Activated effector memory CD4-positive, alpha-beta T cell treated with anti-CD3 and anti-CD28 coated beads, Interleukin-2, amount 50 U/mL, for 16 hours (primary cell): ENCODE measurements at places on chromosomes 4 and X.

DNA sequence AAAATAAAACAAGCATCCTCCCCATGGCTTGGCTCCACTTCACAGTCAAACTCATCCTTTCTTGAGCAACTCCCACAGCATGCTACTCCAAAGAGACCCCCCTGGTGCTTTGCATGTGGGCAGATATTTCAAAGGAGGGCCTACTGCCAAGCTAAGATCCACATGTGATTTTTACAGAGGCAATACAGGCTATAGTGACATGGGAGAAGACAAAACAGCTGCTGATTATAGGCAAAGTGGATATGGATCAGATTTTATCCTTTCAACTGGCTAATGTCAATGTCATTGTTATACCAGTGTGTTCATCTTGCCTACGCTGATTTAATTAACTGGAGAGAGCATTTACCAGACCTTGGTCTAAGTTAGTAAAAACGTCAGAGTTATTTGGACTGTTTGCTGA is 328.3 kb downstream of the KLHL13 start:
- DNase-seq: no peak

DNA sequence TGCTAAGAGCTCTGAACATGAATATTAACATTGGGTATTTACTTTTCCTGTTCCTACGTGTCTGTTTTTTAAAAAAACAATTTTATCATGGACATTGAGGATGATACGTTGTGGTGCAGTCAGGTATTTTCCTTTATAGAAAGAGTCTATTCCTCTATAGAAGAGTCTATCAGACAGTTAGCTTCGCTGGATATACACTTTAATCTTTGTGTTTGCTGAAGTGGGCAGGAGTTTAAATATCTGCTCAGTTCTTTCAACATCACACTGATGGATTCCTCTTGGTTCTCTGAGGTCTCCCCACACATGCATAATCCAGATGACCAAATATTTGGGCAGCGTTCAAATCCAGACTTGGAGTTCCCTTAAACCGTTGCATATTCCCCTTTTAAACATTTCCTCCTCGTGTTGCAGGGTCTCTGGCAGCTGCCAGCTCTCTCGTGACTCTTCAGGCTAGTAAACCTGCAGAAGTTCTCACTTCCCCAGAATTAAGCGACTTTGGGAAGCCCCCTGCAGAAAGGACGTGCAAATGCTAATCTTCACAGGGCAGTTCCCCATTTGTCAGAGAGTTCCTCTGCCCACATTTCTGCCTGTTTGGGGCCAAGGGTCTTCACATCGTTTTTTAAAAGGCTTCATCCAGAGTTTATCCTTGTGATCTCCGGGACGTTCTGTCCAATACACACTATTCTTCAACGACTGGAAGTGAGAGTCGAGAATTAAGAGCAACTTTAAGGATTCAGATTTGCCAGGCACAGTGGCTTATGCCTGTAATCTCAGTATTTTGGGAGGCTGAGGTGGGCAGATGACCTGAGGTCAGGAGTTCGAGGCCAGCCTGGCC is 20.5 kb upstream of the DHRSX start:
- DNase-seq: no peak

DNA sequence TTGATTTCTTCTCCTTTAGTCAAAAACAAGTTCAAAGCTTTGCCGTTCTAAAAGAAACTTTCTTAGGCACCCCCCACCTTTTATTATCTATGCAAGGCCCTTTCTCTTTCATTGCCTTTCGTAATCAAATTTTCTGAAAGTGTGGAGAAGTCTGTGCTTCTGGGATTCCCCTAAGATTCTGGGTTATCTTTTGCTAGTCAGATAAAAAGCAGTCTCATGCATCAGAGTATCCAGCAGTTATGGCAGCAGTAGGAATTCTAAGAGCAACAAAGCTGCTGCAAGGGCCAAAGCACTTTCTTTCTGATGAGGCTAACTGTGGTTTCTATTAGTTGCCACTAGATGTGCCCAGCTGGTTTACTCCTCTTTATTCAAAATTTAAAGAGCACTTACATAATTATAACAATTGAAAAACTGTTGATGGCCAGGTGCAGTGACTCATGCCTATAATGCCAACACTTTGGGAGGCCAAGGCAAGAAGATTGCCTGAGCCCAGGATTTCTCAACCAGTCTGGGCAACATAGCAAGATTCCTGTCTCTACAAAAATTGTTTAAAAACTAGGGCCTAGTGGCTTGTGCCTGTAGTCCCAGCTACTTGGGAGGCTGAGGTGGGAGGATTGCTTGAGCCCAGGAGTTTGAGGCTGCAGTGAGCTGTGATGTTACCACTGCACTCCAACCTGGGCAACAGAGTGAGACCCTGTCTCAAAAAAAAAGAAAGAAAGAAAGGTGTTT is 296.2 kb downstream of the PAPSS1 start:
- no peak for DNase-seq

DNA sequence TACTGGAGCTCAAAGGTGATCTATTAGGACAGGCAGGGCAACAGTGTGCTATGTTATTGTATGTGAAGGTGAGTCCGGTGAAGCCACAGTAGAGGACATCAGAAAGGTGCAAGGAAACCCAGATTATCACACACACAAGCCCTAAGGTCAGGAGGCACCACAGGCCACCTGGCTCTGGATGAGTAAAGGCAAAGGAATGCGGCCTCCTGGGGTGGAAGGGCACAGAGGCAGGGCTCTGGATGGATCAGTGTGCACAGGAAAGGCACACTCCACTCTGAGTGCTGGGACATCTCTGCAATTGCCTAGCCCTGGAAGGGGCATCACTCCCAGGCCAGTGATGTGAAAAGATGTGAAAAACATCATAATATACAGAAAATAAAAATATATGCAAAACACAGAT is 683.5 kb downstream of the TRIML1 start:
- no peak for DNase-seq

GRCh38 chrX:40457406-40457805 is 123.4 kb upstream of the ATP6AP2 start:
- DNase-seq: no peak

DNA sequence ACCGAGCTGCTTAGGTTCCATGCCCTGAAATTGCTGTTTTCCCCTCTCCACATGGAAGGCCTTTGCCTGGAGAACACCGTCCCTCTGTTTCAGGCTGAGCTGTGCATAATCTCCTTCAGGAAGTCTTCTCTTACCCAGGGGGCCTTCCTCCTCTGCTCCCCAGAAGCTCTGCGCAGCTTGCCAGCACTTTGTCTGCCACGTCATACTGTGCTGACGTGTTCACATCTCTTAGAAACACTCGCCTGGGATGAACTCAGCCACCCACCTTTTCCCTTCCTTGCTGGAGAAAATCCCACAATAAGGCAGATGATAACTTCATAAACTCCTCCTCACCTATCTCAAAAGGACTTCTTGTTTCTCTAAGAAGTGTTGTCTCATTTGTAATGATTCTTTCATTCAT is 110.7 kb downstream of the ARHGAP10 start:
- no peak for DNase-seq

DNA sequence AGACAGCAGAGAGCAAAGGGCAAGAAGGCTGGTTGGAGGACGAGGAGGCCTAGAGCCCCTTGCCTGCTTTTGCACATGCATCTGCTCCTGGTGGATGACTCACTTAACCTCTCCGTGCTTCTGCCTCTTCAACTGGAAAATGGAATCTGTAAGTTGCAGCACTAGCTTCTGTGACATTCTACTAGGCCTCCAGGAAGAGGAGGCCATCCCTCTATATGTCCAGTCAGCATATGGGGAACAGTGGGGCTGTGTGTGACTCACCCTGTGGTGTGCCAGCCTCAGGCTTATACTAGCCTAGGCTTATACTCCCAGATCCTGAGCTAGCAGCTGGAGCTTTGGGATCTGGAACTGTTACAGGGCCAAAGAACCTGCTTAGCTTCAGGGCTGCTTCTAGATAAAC is 36.0 kb downstream of the RTL9 start:
- no peak for DNase-seq

GRCh38 chr4:53591372-53591892 is at the start of gene LNX1:
LNX1 (minus strand) TSS chr4:53591486; CDS start chr4:53574002, 17,484 bp downstream.
- no peak for DNase-seq

- DNase-seq: no peak
Observed at GRCh38 chrX:18348047-18348446, 6.4 kb downstream of the SCML2 start.

DNA sequence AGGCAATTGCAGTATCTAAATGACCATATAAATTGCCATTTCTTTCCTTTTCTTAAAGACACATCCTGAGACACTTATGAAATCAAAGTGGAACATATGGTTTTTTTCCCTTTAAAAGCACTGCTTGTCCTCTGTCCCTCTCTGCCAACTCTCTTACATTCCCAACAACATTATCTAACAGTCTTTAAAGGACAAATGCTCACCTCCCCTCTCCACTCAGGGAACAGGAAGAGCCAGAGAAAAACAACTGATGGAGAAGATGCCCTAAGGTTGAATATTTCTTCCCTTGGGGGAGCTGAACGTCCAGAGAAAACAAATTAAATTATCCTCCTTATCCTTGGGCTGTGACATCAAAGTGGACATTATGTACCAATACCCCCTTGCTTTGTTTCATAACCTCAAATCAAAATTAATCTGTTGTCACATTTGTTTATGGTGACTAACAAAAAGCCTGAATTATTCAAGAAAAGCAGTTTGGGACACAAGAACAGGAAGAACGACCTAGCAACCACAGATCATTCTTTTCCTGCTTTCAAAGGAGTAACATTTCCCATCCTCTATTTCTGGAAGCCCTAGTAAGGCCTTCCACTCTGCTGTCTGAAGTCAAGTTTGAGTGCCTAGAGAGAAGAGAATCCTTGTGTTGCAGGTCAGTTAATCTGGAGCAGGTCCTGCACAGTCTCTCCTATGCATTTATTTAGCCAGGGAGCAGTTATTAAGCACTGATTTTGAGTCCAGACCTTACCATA is 52.6 kb upstream of the PAGE1 start:
- no peak for DNase-seq

GRCh38 chrX:18931972-18932371 is 51.9 kb downstream of the PHKA2 start:
- no peak for DNase-seq

DNA sequence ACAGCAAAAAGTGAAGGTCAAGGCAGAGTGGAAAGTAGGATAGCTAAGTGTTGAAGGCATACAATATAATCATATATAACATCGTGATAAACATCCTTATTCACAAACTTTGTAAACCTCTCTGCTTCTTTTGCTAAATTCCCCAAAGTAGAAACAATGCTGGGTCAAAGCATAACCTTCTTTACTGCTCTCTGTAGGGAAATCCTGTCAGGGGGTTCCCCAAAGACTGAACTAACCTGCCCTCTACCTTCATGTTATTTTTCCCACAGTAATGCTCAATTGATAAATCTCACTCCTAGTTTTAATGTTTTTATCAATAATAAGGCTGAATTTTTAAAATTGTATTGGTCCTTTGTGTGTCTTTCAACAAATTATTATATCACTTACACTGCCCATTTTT is 55.7 kb downstream of the DCHS2 start:
- no peak for DNase-seq

GRCh38 chrX:23752740-23753415 is 9.8 kb upstream of the ACOT9 start:
- no peak for DNase-seq

DNA sequence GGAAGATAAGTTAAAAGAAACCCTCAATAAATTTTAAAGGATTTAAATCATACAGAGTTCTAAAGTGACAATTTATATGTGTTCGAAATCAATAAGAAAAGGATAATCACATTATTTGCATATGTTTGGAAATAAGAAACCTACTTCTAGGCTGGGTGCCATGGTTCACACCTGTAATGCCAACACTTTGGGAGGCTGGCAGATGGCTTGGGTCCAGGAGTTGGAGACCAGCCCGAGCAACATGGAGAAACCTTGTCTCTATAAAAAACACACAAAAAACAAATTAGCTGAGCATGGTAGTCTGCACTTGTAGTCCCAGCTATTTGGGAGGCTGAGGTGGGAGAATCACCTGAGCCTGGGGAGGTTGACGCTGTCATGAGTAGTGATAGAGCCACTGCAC is 8.1 kb upstream of the SAP30 start:
- DNase-seq: no peak

DNA sequence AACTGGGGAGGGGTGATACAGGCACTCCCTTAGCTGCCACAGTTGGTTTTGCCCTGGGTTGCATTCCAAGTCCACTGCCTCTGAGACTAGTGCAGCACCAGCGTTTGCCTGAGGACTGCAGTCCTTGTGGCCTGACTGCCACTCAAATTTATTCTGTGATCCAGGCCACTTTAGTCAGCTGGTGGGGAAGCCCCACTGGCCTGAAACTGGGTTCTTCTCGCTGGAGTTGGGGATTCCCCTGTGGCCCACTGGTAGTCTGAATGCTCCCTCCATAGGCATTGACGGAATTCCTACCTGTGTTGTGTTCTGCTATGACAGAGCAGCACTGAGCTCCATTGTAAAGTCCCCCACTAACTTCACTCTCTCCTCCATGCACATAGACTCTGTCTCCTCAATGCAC is 63.8 kb downstream of the PTPN13 start:
- DNase-seq: no peak

- no peak for DNase-seq
Observed at GRCh38 chr4:37825968-37826294, 555 bp upstream of the PGM2 start.
